ENCODE measurements at places on chromosomes 2 and 18.

DNA sequence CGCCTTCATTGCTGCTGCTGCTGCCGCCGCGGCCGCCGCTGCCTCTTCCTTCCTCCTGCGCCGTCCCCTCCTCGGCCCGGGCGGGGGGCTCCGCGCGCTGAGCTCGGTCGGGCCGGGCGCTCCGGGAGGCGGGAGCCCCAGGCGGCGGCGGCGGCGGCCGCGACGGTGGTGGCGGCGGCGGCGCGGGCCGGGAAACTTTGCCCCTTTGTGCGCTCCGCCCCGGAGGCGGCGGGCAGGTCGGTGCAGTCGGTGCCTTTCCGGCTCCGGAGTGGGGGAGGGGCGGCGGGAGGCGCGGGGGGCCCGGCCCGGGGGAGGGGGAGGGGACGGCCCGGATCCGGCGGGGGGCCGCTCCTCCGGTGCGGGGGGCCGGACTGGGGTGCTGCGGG, 205 bp downstream of the TET3 start:
- no peak for DNase-seq

DNA sequence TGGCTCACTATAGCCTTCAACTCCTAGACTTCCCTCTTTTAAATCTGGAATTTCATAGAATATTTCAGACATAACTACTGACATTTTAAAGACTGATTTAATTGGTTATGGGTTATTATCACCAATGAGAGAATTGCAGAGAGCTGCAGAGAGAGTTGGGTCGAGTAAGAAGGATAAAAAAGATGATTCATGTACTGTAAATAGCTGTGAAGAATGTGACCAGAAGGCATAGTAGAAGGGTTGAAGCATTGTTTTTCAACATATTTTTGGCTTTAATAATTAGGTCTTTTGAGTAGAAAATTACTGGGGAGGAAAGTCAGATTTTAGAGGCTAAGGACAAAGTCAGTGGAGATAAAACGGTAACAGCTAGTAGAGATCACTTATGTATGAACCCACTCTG, 503.2 kb upstream of the SLC8A1 start:
- DNase-seq = no peak

GRCh38 chr18:54173980-54174630, 50.4 kb downstream of the MBD2 start:
- DNase-seq = no peak

- DNase-seq = no peak
These were observed 17.1 kb downstream of the CREB1 start for GRCh38 chr2:207546822-207547221.

GRCh38 chr18:35510076-35510651, 12.4 kb upstream of the INO80C start:
- DNase-seq = no peak

DNA sequence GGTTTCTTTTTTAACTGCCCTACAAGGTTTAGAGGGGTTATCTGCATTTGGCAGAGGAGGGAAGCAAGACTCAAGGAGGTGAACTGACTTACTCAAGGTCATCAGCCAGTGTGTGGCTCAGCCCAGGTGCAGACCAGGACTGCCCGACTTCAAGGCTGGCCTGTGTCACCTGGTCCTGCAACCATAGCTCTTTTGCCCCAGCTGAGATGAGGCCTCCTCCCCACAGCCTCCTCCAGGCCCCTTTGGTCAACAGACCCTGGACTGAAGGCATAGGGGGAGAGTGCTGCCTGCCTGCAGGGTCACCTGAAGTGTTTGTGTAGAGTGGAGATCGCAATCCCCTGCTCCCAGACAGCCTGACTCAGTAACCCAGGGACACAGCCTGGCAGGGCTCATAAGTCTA, 168.5 kb upstream of the GLI2 start:
- no peak for DNase-seq

DNA sequence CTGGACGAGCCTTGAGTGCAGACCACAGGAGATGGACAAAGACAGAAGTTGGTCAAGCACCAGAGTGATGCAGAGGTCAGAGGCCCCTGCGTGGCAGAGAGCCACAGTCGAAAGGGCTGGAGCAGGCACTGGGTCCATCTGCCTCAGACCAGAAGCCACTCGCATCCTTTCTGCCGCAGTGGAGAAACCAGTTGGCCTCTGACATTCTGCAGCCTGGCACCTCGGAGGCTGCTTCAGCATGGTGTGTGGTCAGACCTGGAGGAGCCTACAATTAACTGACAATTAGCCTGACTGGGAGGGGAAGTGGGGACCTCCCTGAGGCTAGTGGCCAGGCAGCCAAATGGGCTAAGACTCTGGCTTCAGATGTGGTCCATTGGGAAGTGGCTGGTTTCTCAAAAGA, 111.1 kb downstream of the SGPP2 start:
- DNase-seq = no peak

DNA sequence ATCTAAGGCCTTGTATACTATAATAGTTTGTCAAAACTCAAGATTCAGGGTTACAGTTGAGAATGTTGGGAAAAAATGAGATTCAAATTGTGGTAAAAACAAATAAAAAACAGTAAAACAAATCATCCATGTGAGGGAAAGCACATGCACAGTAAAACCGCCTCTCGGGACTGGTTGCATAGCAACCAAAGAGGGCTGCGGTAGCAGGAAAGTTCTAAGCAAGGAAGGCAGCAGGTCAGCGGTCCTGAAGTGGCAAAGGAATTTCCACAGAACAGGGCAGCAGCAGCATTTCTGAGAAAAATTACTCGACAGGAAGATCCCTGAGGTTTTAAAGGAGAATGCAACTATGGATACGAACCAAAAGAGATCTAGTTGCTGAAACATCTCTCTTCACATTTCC, 93.7 kb downstream of the DYNAP start:
- no peak for DNase-seq

GRCh38 chr2:180124273-180125139, 117.4 kb upstream of the CWC22 start:
- no peak for DNase-seq

DNA sequence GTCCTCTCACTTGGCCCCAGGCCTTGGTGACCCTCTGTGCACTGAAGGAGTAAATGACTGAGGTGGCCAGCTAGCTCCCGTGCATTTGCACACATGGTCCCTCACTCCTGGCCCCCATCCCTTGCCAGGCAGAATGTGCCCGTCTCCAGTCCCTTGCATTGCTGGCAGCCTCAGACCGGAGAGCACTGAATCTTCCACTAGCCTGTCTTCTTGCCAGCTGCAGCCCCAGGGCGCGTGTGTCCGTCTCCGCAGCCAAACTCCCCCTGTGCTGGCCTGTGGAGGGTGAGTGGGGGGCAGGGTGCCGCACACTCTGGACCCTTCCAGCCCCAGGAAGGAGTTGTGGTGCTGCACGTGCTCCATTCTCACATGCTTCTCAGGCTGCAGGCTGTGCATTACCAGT, 35.9 kb downstream of the INPP4A start:
- no peak for DNase-seq

DNA sequence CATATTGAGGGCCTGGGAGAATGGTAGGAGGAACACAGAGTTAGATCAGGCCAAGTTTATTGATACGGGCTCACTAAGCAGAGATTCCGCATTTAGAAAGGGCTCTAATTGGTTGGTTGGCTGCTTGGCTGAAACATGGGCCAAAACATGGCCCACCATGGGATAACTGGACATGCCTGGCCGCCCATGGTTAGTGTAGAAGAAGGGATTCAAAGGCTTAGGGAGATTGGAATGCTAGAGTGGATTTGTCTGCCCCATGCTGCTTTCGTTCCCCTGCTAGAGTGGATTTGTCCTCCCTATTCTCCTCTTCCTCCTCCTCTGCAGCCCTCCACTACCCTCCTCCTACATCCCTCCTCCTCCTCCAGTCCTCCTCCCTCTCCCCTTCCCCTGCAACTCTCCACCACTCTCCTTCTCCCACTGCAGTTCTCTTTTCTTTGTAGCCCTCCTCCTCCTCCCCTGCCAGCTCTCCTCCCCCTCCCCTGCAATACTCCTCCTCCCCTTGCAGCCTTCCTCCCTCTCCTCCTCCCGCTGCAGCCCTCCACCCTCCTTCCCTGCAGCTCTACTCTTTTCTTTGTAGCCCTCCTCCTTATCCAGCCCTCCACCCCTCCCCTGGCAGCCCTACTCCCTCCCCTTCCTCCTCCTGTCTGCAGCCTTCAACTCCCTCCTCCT, 17.2 kb downstream of the BOK start:
- no peak for DNase-seq

Data from cortex of kidney (tissue), 1 donor.